Astrocyte (in vitro differentiated cells and primary cell): ENCODE measurements at places on chromosomes 11 and 22. TPM values are rescaled to one million over a fixed set of nuclear protein-coding genes. Genes with fewer than 3 reads are reported as not detected.

CRACR2B gene
- 2.6 TPM in 2 replicates for total RNA-seq

DNA sequence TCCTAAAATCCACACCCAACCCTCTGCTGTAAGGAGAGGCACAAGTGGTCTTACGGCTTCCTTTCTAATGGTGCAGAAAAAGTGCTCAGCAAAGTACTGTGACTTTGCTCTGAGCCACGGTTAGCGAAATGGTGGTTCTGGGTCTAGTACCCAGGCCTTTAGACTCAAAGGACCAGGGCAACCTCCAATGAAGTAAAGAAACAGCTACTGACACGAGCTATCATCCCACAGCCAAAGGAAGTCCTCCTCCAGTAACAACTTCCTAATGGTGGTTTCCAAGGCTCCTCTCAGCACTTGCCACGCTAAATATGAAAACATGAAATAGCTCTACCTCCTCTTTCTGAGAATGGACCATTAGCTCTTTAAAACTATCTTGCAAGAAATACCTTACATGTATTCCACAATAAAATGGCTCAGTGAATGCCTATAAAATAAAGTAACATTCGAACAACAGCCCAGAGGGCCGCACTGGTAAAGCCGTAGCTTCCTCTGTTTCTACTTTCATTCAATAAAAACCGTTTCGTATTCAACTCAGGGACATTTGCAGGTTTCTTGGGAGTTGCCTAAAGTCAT, 122.4 kb downstream of the ETS1 start:
- peak overlapping the region; percentile 99 for H3K27ac ChIP-seq
- H3K4me1 ChIP-seq: peaks cover 54% of the 10 kb centered on the region
- H3K4me3 ChIP-seq: no peak overlapping the region
- peaks cover 32% of the 10 kb centered on the region for H3K36me3 ChIP-seq

DNA sequence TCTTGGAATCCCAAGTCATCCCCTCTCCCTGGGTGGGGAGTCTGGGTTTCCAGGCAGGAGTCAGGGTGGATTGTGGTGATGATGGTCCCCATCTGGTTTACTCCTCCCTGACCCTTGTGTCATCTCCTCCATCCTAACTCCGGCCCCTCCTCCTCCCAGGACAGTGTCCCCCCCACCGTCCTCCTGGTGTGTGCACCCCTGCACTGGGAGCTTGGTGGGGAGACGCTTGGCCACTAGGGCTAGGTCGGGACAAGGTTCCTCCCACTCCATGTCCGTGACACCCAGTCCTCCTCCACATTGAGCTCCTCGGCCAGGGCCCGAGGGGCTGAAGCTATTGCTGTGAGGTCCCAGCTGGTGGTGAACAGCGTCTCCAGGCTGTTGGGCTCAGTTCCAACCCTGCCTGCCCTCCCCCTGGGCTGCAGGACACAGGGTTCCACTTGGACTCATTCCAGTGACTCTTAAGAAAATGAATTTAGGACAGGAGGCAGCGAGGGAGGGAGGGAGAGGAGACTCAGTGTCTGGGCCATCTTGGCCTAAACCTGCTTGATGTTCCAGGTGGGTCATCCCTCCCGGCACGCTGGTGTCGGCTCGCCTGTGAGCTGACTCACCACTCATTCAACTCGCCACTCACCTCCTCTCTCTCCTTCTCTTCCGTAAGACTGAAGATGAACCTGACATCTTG, 433.2 kb downstream of the TBC1D22A start:
- no peaks in the 10 kb centered on the region for H3K4me1 ChIP-seq
- H3K27ac ChIP-seq: no peak overlapping the region

GRCh38 chr11:66443602-66444001, 5.0 kb upstream of the MRPL11 start:
- H3K4me3 ChIP-seq: no peak overlapping the region
- peak; percentile 47 for DNase-seq
- no peak overlapping the region for H3K27ac ChIP-seq
- H3K36me3 ChIP-seq: no peaks in the 10 kb centered on the region

GUCY1A2 gene
- total RNA-seq: 17.8 and 18.1 TPM in 2 replicates

DGCR6 gene
- 1.3 and 2.5 TPM in 2 replicates for total RNA-seq

DNA sequence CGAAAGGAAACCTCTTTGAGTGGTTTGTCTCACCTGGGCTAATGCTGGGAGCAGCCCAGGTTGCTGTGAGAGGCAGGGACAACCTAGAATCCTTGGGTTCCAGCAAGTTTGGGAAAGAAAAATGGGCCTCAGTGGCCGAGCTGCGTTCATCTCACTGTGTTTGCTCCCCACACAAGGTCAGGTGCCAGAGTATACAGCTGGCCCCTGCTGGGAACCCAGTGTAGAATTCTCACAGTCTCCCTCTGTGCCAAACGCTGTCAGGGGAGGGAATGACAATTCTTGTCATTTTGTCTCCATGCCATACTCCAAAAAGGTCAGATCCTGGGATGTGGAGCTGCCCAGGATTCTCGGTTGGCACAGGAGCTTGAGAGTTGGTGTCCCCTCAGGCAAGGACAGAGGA, 4.3 kb downstream of the DGKZ start:
- no peaks in the 10 kb centered on the region for H3K36me3 ChIP-seq
- H3K4me3 ChIP-seq: no peak overlapping the region
- no peak for DNase-seq
- H3K27me3 ChIP-seq: no peaks in the 10 kb centered on the region
- H3K27ac ChIP-seq: no peak overlapping the region

DNA sequence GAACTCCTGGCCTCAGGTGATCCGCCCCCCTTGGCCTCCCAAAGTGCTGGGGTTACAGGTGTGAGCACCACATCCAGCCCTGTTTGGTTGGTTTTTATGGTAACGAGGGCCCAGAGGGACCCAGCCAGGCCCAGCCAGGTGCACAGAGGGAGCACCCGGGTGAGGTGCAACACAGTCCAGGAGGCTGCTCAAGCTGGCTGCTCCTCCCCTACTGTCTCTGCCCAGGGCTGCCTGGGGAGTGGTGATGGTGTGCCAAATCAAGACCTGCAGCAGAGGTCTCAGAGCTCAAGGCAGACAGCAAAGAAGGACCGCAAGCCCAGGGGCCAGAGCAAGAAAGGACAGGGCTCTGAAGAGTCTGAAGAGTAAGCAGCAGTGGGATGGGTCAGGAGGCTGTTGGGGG, 1.4 kb downstream of the TSGA10IP start:
- peaks cover 5% of the 10 kb centered on the region for H3K4me1 ChIP-seq
- no peaks in the 10 kb centered on the region for H3K36me3 ChIP-seq
- no peak overlapping the region for H3K4me3 ChIP-seq
- no peak for DNase-seq
- H3K27ac ChIP-seq: no peak overlapping the region
- H3K27me3 ChIP-seq: no peaks in the 10 kb centered on the region

DNA sequence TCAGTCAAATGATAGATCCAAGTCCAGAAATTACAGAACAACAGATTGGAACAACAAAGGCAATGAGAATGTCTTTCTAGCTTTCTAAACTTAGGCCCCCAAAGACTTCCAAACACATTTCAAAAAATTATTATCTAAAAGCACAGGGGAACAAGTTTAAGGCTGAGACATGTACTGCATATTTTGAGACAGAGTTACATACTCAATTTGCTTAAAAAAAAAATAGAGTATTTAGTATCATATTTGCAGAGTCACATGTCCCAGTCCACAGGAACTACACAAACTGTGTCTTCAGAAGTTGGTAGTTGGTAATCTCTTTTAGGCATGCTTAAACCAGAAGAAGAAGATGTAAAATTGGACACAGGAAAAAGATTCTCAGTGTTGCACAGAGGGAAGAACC, 127.2 kb downstream of the MAML2 start:
- H3K4me3 ChIP-seq: no peak overlapping the region
- H3K27ac ChIP-seq: peak overlapping the region; percentile 68
- no peak for DNase-seq
- no peaks in the 10 kb centered on the region for H3K27me3 ChIP-seq
- no peaks in the 10 kb centered on the region for H3K36me3 ChIP-seq

CCDC83 gene
- total RNA-seq: not detected in 2 replicates

SLC25A18 gene
- total RNA-seq: 0.48 and 0.55 TPM in 2 replicates

GRCh38 chr22:44267856-44268255, 44.9 kb downstream of the SHISAL1 start:
- no peak for DNase-seq
- H3K4me3 ChIP-seq: no peak overlapping the region

PSMC3 gene
- total RNA-seq: 124 and 130 TPM in 2 replicates

GRCh38 chr22:38086942-38087341, 3.0 kb upstream of the SLC16A8 start:
- no peaks in the 10 kb centered on the region for H3K36me3 ChIP-seq
- H3K4me3 ChIP-seq: no peak overlapping the region
- no peak for DNase-seq

DNA sequence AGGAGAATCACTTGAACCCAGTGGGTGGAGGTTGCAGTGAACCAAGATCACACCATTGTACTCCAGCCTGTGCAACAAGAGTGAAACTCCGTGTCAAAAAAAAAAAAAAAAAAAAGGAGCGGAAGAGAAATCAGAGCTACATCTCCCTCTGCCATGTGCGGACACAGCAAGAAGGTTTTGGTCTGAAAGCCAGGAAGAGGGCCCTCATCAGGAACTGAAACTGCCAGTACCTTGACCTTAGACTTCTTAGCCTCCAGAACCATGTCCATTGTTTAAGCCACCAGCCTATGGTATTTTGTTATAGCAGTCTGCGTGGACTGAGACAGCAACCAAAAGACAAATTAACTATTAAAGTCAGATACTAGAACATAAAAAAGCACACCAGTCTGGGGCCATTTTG, 41.6 kb downstream of the KREMEN1 start:
- H3K27me3 ChIP-seq: no peaks in the 10 kb centered on the region
- H3K36me3 ChIP-seq: no peaks in the 10 kb centered on the region
- H3K4me3 ChIP-seq: no peak overlapping the region

- H3K27me3 ChIP-seq: no peaks in the 10 kb centered on the region
- DNase-seq: no peak
- H3K4me1 ChIP-seq: no peaks in the 10 kb centered on the region
- H3K27ac ChIP-seq: no peak overlapping the region
- H3K4me3 ChIP-seq: no peak overlapping the region
Observed at GRCh38 chr11:86013713-86014112, 55.2 kb downstream of the PICALM start.

DNA sequence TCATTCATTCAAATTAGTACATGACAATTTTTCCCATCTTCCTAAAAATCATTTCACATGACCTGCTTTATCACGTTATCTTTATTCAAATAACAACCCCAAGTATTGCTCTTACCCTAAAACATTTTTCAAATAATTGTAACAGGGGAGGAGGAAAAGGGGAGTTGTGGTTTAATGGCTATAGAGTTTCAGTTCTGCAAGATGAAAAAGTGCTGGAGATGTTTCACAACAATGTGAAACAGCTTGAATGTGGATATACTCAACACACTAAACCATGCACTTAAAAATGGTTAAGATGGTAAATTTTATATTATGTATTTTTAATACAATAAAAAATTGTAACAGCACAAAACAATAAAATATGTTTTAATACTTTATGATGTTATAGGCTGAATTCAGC, 161.6 kb upstream of the GUCY1A2 start:
- H3K4me3 ChIP-seq: no peak overlapping the region
- H3K36me3 ChIP-seq: no peaks in the 10 kb centered on the region
- no peak overlapping the region for H3K27ac ChIP-seq
- peaks cover 3% of the 10 kb centered on the region for H3K4me1 ChIP-seq

BEST1 gene
- 0.60 and 0.66 TPM in 2 replicates for total RNA-seq

ANO5 gene
- total RNA-seq: 2.5 and 2.7 TPM in 2 replicates

- H3K27me3 ChIP-seq: no peaks in the 10 kb centered on the region
- DNase-seq: no peak
- no peak overlapping the region for H3K4me3 ChIP-seq
- no peak overlapping the region for H3K27ac ChIP-seq
Observed at GRCh38 chr22:49015993-49016908, 811.4 kb downstream of the BRD1 start.

OR4C16 gene
- not detected in 2 replicates for total RNA-seq

RASSF10 gene
- 1.2 and 2.0 TPM in 2 replicates for total RNA-seq

C22orf31 gene
- total RNA-seq: not detected in 2 replicates

CLDN5 gene
- total RNA-seq: not detected in 2 replicates

- peak; percentile 74 for DNase-seq
- peaks cover 5% of the 10 kb centered on the region for H3K4me1 ChIP-seq
- peak overlapping the region; percentile 6 for H3K27ac ChIP-seq
- peaks cover 23% of the 10 kb centered on the region for H3K36me3 ChIP-seq
Observed at GRCh38 chr22:30574997-30575671, 669 bp upstream of the GAL3ST1 start.

- no peak for DNase-seq
- no peak overlapping the region for H3K27ac ChIP-seq
- H3K27me3 ChIP-seq: peaks cover 14% of the 10 kb centered on the region
- H3K36me3 ChIP-seq: no peaks in the 10 kb centered on the region
- H3K4me1 ChIP-seq: peaks cover 1% of the 10 kb centered on the region
- no peak overlapping the region for H3K4me3 ChIP-seq
Observed at GRCh38 chr11:16975906-16976305, 38.3 kb downstream of the PLEKHA7 start.

MRGPRF gene
- 3.2 and 4.1 TPM in 2 replicates for total RNA-seq

PNPLA5 gene
- not detected in 2 replicates for total RNA-seq

DNA sequence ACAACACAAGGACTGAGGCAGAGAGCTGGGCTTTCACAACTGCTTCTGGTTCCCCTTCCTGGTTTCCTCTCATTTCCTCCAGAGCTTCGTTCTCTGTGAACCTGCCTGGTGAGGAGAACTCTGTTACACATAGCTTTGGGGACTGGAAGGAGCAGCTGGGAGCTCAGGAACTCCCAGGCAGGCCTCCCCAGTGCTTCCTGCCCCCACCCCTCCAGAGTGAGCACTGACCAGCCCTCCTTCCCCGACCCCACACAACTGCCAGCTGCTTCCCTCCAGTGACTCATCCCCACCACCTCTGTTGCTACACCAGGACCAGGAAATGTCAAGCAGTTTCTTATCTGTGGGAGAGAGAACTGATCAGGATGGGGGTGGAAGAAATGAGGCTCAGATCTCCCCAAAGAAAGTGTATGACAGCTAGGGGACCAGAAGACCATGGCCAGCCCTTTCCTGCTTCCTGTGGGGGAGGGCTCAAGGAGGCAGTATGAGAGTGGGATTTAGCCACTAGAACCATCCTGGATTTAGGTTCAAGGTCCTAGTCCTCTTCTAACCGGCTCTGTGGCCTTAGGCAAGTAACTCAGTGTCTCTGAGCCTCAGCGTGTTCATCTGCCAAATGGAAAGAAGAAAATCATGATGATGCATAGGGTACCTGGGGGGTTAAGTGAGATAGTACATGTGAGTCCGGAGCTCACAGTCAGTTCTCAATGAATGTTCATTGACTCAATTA, 4.5 kb upstream of the TP53I11 start:
- H3K27ac ChIP-seq: no peak overlapping the region
- no peak overlapping the region for H3K4me3 ChIP-seq
- H3K4me1 ChIP-seq: peaks cover 18% of the 10 kb centered on the region
- no peaks in the 10 kb centered on the region for H3K36me3 ChIP-seq
- DNase-seq: peak; percentile 83
- peaks cover 12% of the 10 kb centered on the region for H3K27me3 ChIP-seq

GRCh38 chr22:31659246-31659645, 2.8 kb downstream of the PISD start:
- no peaks in the 10 kb centered on the region for H3K27me3 ChIP-seq
- H3K4me1 ChIP-seq: peaks cover 4% of the 10 kb centered on the region
- no peak overlapping the region for H3K27ac ChIP-seq
- no peak overlapping the region for H3K4me3 ChIP-seq
- H3K36me3 ChIP-seq: no peaks in the 10 kb centered on the region

FXYD2 gene
- total RNA-seq: not detected in 2 replicates

NXPE4 gene
- not detected in 2 replicates for total RNA-seq

GRCh38 chr22:32820131-32821119, 18.9 kb downstream of the TIMP3 start:
- no peaks in the 10 kb centered on the region for H3K4me1 ChIP-seq
- H3K27ac ChIP-seq: no peak overlapping the region
- peak; percentile 24 for DNase-seq
- H3K4me3 ChIP-seq: no peak overlapping the region

- no peak for DNase-seq
- no peak overlapping the region for H3K4me3 ChIP-seq
- no peak overlapping the region for H3K27ac ChIP-seq
- peaks cover 3% of the 10 kb centered on the region for H3K27me3 ChIP-seq
- H3K4me1 ChIP-seq: peaks cover 21% of the 10 kb centered on the region
- H3K36me3 ChIP-seq: no peaks in the 10 kb centered on the region
Observed at GRCh38 chr22:45917700-45918458, 59.1 kb downstream of the WNT7B start.
